ENCODE measurements at places on chromosomes 16 and 17.

GRCh38 chr16:28003021-28003865 lies 60.3 kb downstream of the GSG1L start:
- DNase-seq, result no peak

GRCh38 chr16:84453061-84453752 lies 51.3 kb downstream of the MEAK7 start:
- DNase-seq, result no peak

DNA sequence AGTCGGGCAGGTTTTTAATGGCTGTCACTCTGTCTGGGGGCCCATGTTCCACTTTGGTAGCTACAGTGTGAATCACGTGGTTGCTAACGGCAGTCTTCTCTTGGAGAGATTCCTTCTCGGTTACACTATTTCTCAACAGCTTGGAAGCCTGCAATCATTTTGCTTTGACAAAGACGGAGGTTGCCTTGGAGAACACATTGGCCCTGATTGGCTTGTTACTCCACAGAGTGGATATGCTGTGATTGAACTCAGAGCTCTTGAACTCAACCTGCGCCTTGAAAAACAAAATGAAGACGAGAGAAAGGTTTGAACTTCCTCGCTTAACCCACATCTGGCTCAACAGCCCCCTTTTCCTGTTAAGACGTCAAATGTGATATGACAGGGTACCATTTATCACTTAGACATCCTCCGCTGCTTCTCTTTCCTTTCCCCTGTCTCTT lies 218.9 kb downstream of the MAF start:
- no peak for DNase-seq

DNA sequence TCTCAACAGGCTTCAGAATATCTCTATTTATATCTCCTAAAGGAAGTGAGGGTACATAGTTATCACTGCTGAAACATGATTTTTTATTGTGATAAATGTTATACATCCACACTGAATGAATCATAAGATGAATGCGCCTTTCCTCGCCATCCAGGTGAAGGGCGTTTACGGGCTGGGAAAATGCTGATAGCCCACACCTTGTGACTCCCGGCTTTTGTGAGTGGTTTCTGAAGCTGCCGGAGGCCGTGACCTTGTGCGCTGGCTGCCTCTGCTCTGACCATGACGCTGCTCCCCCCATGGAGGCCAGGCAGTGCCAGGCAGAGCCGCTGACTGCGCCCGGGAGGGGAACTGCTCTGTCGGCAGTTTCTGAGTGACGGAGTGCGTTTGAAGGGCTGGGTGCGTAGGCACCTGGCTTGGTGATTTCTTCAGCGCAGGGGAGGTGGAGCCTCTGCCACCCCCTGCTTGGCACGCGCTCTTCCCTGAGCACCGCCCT lies 97.2 kb downstream of the RAP1GAP2 start:
- DNase-seq, result no peak

DNA sequence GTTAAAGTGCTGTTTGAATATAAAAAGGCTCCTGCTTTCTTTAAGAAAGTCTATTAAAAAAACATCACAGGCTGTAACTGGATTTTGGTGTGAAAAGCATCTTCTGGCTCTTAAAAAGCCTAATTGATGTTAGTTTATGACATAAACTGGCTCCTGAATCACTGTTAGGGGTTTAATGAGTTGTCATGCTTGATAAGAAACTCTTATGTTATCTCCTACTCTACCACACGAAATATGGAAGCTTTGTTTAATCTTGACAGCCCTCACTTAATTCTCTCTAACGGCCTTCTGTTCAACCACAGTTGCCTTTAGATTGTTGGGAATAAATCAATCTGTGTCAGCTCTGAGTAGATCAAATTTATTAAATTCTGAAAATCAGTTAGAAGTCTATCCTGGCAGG lies 51.5 kb downstream of the CPPED1 start:
- no peak for DNase-seq

GRCh38 chr16:34648-34987 lies 18.8 kb downstream of the POLR3K start:
- DNase-seq, result no peak

DNA sequence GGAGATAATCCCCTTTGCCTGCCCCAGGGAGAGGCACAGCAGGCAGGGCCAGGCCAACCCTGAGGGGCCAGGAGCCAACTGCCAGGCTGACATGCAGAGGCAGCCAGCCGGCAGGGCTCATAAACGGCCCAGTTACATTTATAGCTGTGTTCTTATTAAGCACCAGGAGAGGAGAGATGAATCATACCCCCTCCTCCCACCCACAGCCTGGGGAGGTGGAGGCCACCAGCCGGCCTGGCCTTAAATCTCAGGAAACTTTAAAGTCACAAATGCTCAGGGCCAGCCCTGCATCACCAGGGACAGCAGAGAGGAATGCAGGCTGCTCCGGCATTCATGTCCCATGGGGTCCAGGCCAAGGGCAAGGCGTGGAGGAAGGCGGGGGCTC lies 177.2 kb downstream of the TMEM132E start:
- DNase-seq, result no peak

GRCh38 chr17:38559051-38559879 lies 46.5 kb downstream of the SRCIN1 start:
- peak; percentile 93 for DNase-seq

GRCh38 chr17:57312242-57312641 lies 55.9 kb downstream of the MSI2 start:
- no peak for DNase-seq

- no peak for DNase-seq
Observed at GRCh38 chr16:84749072-84749471, 49.3 kb downstream of the USP10 start.

DNA sequence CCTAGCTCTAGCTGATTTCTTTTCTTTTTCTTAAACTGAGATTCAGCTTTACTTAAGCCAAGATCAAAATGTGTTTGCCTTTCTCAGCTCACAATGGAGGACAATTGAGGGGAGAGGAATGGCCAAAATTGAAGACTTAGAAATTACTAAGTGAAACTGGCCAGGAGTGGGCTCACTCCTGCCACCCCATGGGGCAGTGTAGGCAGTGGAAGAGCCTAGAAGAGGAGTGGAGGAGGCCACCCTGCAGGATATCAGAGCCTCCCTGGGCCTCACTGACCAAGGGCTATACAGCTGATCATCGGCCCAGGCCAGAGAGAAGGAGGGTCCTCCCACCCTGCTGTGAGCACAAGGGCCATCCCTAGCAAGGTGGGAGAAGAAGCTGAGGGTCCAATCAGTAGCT lies 119.8 kb downstream of the CCT6B start:
- DNase-seq, result no peak

DNA sequence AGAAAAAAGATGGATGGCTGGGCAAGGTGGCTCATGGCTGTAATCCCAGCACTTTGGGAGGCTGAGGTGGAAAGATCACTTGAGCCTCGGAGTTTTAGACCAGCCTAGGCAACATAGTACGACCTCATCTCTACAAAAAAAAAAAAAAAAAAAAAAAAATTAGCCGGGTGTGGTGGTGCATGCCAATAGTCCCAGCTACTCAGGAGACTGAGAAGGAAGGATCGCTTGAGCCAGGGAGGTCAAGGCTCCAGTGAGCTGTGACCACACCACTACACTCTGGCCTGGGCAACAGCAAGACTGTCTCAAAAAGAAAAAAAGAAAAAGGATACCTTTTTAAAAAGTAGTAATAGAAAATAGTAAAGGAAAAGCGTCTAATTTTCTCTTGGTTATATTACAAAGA lies 20.7 kb downstream of the ZNF652 start:
- no peak for DNase-seq

DNA sequence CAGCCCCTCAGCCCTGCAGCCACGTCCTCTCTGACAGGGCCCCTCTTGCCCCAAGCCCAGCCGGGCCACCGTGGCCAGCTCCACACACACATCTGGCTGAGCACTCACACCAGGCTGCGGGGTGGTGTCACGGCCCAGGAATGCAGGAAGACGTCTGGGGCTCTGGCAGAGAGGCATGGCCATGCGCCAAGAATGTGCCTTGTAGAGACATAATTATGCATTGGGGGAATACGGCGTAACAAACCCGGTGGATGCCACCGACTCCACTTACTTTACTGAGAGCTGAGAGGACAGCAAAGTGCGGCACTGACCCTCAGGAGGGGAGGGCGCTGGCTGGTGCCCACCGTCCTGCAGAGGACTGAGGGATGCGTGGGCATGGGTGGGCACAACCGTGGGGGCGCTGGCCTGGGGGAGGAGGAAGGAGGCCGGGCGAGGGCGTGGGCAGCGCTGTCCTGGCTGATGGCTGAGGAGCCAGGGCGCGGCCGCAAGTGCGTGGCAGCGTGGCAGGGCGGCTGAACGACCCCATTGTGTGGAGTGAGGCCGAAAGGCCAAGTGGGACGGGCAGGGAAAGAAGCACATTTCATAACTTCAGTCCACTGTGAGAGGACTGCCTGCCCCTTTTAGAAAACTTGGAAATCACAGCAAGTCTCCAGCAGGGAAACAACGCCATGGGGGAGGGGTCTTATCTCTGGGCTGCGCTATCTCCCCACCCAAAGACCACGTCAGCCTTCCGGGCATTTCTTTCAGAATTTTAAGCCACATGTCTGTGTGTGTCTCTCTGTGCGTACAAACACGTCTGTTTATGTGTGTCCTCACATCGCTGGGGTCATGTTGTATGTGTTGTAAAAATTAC lies 30.6 kb downstream of the METRNL start:
- DNase-seq, result no peak
